ENCODE measurements at places on chromosomes 3 and 15. TPM values are rescaled to one million over a fixed set of nuclear protein-coding genes. Genes with fewer than 3 reads are reported as not detected.

DNA sequence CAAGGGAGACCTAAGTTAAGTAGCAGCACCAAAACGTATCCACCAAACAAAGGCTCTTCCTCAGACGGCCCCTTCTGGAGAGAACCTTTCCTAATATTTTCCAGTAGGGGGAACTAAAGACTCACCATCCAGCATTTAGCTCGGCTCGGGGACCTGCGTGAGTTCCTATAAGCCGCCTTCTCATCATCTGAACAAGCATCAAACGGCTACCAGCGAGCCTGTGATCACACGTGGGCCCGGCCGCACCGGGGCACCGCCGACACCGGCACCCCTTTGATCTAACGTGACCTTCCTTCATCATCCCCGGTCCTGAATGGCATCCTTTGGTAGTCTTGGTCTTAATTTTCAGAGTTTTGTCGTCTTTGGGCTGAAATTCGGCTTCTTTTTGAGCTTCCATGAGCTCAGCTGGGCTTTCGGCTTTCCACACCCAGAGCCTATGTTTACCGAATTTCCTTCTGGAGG is 1.4 kb upstream of the ROBO2 start:
- DNase-seq, result no peak

- peak; percentile 85 for DNase-seq
These were observed 1.6 kb upstream of the TEX264 start for GRCh38 chr3:51669241-51670052.

DNA sequence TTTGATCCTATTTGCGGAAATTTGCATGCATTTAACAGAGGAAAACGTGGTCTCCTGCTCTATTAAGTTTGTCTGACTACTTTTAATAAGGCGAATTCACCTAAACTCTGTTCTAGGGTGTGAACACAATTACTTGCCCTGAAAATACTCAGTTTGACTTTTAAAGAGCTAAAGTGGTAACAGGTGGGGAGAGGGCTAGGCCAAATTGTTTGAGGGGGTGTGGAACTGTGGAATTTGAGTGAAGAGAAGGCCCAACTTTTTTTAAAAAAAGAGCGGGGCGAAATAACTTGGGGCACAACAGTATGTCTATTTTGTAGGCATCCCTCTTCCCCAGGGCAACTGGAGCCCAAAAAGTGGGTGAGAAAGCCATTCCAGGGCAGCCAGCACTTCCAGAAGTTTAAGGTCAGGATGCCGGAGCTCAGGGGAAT is 580 bp upstream of the FXR1 start:
- DNase-seq, result no peak

DNA sequence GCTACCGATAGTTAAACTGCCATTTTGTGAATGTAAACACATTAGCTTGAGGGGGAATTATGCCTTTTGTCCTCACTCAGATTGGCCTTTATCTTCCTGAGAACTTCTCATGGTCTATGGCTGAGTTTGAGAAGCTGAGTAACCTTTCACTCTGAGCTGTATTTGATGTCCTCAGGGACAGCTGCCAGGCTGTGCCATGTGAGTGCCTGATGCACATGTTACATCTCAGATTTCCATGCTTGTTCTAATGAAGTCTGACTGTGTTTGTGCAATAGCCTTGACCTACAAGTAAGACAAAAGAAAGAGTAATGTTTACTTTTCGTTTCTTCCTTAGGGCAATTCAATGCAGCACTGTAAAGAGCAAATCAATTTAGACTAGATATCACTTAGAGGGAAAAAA is 44.1 kb upstream of the ARL6 start:
- no peak for DNase-seq

Gene PATL2
- total RNA-seq, result 20.5 TPM

Data from activated CD4-positive, alpha-beta T cell treated with anti-CD3 and anti-CD28 coated beads, Interleukin-2, amount 10 ng/mL, durations not matched to agents 7 days and 5 days (primary cell).